ENCODE measurements at places on chromosomes 2 and 18. TPM values are rescaled to one million over a fixed set of nuclear protein-coding genes. Genes with fewer than 3 reads are reported as not detected.

GRCh38 chr2:44166096-44166495 is 2.6 kb upstream of the PPM1B start:
- DNase-seq = no peak

GRCh38 chr2:30714811-30715709 is 92.2 kb downstream of the CAPN13 start:
- DNase-seq = no peak

The IGFBP2 gene
- polyA plus RNA-seq = not detected

DNA sequence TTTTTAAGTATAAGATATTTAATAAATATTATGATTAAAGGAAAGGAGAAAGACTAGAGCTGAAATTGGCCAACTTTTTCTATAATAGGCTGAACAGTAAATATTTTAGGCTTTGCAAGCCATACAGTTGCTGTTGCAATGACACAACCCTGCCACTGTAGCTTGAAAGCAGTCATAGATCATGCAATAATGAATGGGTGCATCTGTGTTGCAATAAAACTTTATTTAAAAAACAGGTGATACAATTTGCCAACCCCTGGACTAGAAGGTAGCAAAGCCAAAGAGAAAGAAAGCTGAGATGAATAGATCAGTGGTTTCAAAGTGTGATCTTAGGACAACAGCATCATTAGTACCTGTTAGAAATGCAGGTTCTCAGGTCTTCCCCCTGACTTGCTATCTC is 219.1 kb downstream of the SETBP1 start:
- no peak for DNase-seq

The DSG1 gene
- polyA plus RNA-seq = not detected

DNA sequence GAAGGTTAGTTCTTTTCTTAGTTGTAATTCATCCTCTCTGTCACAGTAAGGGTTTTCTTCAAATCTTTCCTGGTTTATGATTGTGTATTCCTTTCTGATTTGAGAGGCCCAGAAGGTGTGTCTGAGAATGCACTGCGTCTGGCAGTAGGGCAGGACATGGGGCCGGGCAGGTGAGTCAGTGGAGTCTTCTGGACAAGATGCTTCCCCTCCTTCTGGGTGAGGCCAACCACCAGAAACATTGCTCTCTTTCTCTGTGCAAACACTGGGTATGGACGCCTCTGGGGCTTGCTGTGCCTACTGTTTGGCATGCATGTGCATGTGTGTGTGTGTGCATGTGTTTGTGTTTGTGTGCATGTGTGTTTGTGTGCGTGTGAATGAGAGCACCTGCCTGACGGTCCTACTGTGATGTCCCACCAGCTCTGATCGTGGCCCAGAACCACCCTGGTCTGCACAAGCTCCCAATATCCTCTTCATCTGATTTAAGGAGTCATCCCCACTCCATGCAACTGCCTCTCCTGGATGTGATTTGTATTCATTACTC is 93.2 kb upstream of the DLX2 start:
- DNase-seq = no peak

- DNase-seq = no peak
Observed at GRCh38 chr2:127145280-127145895, 38.4 kb upstream of the BIN1 start.

The NT5C1B gene
- polyA plus RNA-seq = 0.47 TPM
